Vagina (tissue), 2 donors: ENCODE measurements at places on chromosomes 1 and 21. TPM values are rescaled to one million over a fixed set of nuclear protein-coding genes. Genes with fewer than 3 reads are reported as not detected.

Gene KRTAP19-3
- total RNA-seq: not detected

- H3K27me3 ChIP-seq: no peaks in the 10 kb centered on the region
- no peak for DNase-seq
- H3K36me3 ChIP-seq: no peaks in the 10 kb centered on the region
- no peak overlapping the region for H3K27ac ChIP-seq
- no peak overlapping the region for H3K4me3 ChIP-seq
- H3K4me1 ChIP-seq: peaks cover 97% of the 10 kb centered on the region
These were observed 27.7 kb downstream of the PLPP3 start for GRCh38 chr1:56551691-56552090.

Gene TSACC
- total RNA-seq: not detected

- H3K36me3 ChIP-seq: no peaks in the 10 kb centered on the region
These were observed 590.5 kb upstream of the ADAMTS5 start for GRCh38 chr21:27557356-27557755.

Gene BCAR3
- 22.8 TPM for total RNA-seq

GRCh38 chr1:185480545-185480944 lies 163.5 kb upstream of the IVNS1ABP start:
- no peaks in the 10 kb centered on the region for H3K27me3 ChIP-seq
- no peaks in the 10 kb centered on the region for H3K36me3 ChIP-seq
- no peak for DNase-seq
- no peaks in the 10 kb centered on the region for H3K4me1 ChIP-seq
- H3K27ac ChIP-seq: no peak overlapping the region

- no peak overlapping the region for H3K4me3 ChIP-seq
- DNase-seq: no peak
- no peaks in the 10 kb centered on the region for H3K4me1 ChIP-seq
- H3K36me3 ChIP-seq: no peaks in the 10 kb centered on the region
- no peaks in the 10 kb centered on the region for H3K27me3 ChIP-seq
- no peak overlapping the region for H3K27ac ChIP-seq
These were observed 78.6 kb upstream of the USP25 start for GRCh38 chr21:15651172-15651571.

DNA sequence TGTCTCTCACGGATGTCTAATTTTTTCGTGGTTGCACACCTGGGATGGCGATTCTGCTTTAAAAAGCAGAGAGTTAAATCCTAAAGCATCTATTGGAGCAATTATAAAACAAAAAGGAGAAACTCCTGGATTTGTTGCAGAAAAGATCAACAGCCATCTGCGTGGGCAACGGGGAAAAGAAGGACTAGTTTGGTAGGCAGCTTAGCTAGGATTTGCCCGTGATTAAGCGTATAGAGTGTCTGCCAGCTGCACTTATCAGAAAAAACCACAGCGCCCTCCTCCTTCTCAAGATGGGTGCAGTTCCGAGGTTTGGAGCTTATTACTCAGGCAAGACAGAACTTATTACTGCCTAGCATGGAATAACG lies 526 bp upstream of the SLC25A24 start:
- peaks cover 19% of the 10 kb centered on the region for H3K4me1 ChIP-seq
- H3K27me3 ChIP-seq: no peaks in the 10 kb centered on the region
- peak overlapping the region; percentile 93 for H3K4me3 ChIP-seq

GRCh38 chr1:15261155-15262002 lies 14.4 kb downstream of the FHAD1 start:
- H3K27ac ChIP-seq: no peak overlapping the region
- no peak overlapping the region for H3K4me3 ChIP-seq
- no peaks in the 10 kb centered on the region for H3K27me3 ChIP-seq
- peak; percentile 29 for DNase-seq

Gene HHAT
- total RNA-seq: 11.8 TPM

- no peaks in the 10 kb centered on the region for H3K27me3 ChIP-seq
- H3K4me1 ChIP-seq: no peaks in the 10 kb centered on the region
- no peaks in the 10 kb centered on the region for H3K36me3 ChIP-seq
- DNase-seq: no peak
These were observed 129.7 kb upstream of the RUNX1 start for GRCh38 chr21:35178827-35179226.

GRCh38 chr1:241612533-241613477 lies 27.4 kb downstream of the CHML start:
- no peak for DNase-seq
- no peaks in the 10 kb centered on the region for H3K4me1 ChIP-seq
- H3K27ac ChIP-seq: peak overlapping the region; percentile 66
- no peaks in the 10 kb centered on the region for H3K27me3 ChIP-seq

GRCh38 chr1:31063631-31064030 lies 1.9 kb downstream of the PUM1 start:
- DNase-seq: no peak
- peak overlapping the region; percentile 98 for H3K27ac ChIP-seq
- no peaks in the 10 kb centered on the region for H3K36me3 ChIP-seq

DNA sequence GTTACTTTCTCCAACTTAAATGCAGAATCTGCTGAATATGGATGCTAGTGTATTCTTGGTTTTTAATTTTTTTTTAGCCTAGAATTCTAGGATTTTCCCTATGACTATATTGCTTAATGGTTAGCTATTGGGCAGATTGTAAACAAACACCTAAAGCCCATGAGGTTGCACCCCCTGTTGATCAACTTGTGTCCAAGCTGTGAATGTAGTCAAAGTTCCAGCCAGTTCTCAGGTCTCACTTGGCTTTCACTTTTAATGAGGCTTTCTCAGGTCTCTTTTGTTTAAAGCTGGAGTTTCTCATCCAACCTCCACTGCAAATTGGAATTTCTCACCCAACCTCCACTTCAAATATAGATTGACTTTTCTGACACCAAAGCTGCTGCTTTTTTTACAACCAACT lies 35.9 kb downstream of the FCER1A start:
- no peak overlapping the region for H3K27ac ChIP-seq
- no peak overlapping the region for H3K4me3 ChIP-seq
- H3K36me3 ChIP-seq: no peaks in the 10 kb centered on the region
- H3K4me1 ChIP-seq: no peaks in the 10 kb centered on the region
- no peaks in the 10 kb centered on the region for H3K27me3 ChIP-seq

Gene PLEKHA6
- 15.0 TPM for total RNA-seq

Gene IL20
- total RNA-seq: not detected

GRCh38 chr1:19359357-19359756 lies 47.2 kb downstream of the SLC66A1 start:
- no peak overlapping the region for H3K4me3 ChIP-seq

DNA sequence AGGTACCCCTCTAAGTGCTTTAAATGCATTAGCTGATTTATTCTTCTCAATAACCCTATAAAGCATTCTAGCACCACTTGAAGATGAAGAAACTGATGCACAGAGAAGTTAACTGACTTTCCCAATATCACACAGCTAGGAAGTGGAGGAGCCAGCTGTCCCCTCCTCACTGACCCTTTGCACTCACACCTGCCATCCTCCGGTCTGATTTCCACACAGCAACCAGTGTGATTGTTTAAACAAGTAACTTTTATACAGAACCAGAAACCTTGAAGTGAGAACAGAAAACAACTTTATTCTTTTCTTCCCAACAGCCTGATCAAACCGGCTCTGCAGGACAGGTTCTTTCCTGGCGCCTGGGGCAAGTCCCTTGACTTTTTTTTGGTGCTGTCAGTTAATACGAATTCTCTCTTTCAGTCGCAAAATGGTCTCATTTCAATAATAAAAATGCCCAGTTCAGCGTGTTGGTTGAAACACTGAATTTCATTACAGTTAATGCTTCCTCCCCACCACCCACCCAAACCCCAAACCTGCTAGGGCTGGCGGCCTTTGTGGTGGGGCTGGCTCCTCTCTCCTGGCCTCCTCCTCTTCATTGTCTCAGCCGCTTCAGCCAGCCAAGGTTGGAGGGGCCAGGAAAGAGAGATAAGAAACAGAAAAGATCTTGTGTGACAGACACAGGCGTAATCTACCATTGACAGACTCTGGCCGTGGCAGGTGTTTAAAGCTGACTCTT lies 26.4 kb upstream of the EEIG2 start:
- no peak for DNase-seq
- no peak overlapping the region for H3K4me3 ChIP-seq
- no peaks in the 10 kb centered on the region for H3K27me3 ChIP-seq
- no peaks in the 10 kb centered on the region for H3K36me3 ChIP-seq

Gene LRRC71
- total RNA-seq: not detected

Gene ACTL8
- not detected for total RNA-seq

Gene C8B
- total RNA-seq: not detected

- no peak for DNase-seq
- H3K27ac ChIP-seq: no peak overlapping the region
- no peaks in the 10 kb centered on the region for H3K36me3 ChIP-seq
- H3K27me3 ChIP-seq: no peaks in the 10 kb centered on the region
- H3K4me3 ChIP-seq: no peak overlapping the region
- peaks cover 24% of the 10 kb centered on the region for H3K4me1 ChIP-seq
These were observed 14.0 kb upstream of the CTRC start for GRCh38 chr1:15424146-15424667.

Gene C1orf116
- 11.8 TPM for total RNA-seq

Gene RUNX1
- 62.1 TPM for total RNA-seq

- no peaks in the 10 kb centered on the region for H3K36me3 ChIP-seq
- no peak overlapping the region for H3K27ac ChIP-seq
- no peaks in the 10 kb centered on the region for H3K27me3 ChIP-seq
These were observed 421 bp upstream of the LCE3A start for GRCh38 chr1:152623203-152623844.

DNA sequence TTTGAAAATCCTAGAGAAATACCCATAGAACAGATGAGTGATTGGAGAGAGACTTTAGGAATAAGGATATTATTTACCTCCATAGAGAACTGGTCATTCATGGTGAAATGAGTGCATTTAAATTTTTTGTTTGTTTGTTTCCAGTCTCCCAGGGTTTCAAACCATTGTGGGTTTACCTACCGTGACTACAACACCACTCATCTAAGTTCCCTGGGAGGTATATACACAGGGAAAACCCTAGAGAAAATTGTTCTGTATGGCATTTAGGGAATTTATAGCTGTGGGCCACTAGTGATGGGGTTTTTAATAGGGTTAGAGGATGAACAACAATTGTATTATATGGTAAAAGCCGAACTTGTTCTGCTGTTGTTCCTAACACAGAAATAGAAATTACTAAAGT lies 109.2 kb downstream of the USP25 start:
- DNase-seq: no peak
- H3K27ac ChIP-seq: no peak overlapping the region

Gene FAM167B
- total RNA-seq: 3.7 TPM
